ENCODE measurements at places on chromosomes 13 and 19. TPM values are rescaled to one million over a fixed set of nuclear protein-coding genes. Genes with fewer than 3 reads are reported as not detected.
A peak's percentile ranks its signal among the peaks of the same experiment; 100 is the strongest.

GRCh38 chr13:94408314-94409036 lies 71.0 kb downstream of the DCT start:
- DNase-seq = no peak

- DNase-seq = no peak
These were observed 18.2 kb upstream of the PLAUR start for GRCh38 chr19:43688059-43688701.

- DNase-seq = no peak
These were observed 30.2 kb downstream of the SBNO2 start for GRCh38 chr19:1143828-1144399.

- no peak for DNase-seq
These were observed 1.5 kb upstream of the SLC27A5 start for GRCh38 chr19:58513213-58513693.

Gene ZNF85
- total RNA-seq = 1.3 TPM

Gene PTH2
- total RNA-seq = not detected

DNA sequence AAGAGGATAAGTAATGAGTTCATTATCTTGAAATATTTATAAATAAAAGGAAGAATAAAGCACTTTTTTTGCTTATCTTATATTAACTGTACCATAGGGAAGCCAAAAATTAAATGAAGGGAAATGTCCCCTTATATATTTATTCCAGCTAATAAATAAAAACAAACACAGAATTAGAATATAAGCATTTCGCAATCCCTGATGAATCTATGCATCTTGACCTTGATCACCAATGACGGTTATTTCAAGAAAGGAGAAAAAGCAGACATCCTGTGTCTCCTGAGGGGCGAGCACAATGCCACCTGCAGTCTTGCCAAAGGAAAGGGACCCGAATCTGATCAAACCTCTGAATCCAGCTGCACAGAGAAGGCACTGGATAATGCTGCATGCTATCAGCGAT lies 29.3 kb upstream of the IRS2 start:
- no peak for DNase-seq

Gene B3GNT3
- total RNA-seq = not detected

Gene BICRA
- total RNA-seq = 0.10 TPM

- DNase-seq = no peak
These were observed 1.8 kb downstream of the POSTN start for GRCh38 chr13:37596805-37597204.

- DNase-seq = no peak
These were observed 1757.8 kb downstream of the PCDH9 start for GRCh38 chr13:65472336-65472735.

- DNase-seq = no peak
These were observed 22.0 kb upstream of the UPF3A start for GRCh38 chr13:114259374-114259773.

Gene MAMSTR
- 0.79 TPM for total RNA-seq

GRCh38 chr19:56269348-56269747 lies 3.2 kb upstream of the EDDM13 start:
- no peak for DNase-seq

DNA sequence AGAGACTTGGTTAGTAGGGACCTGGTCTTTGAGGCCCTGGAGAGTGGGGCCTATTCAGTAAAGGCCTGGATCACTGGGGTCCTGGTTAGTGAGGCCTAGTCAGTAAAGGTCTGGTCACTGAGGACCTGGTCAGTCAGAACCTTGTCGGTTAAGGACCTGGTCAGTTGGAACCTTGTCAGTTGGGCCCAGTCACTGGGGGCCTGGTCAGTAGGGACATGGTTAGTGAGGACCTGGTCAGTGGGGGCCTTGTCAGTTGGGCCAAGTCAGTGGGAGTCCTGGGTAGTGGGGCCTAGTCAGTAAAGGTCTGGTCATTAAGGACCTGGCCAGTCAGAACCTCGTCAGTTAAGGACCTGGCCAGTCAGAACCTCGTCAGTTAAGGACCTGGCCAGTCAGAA lies 43.2 kb upstream of the TPM4 start:
- DNase-seq = no peak

DNA sequence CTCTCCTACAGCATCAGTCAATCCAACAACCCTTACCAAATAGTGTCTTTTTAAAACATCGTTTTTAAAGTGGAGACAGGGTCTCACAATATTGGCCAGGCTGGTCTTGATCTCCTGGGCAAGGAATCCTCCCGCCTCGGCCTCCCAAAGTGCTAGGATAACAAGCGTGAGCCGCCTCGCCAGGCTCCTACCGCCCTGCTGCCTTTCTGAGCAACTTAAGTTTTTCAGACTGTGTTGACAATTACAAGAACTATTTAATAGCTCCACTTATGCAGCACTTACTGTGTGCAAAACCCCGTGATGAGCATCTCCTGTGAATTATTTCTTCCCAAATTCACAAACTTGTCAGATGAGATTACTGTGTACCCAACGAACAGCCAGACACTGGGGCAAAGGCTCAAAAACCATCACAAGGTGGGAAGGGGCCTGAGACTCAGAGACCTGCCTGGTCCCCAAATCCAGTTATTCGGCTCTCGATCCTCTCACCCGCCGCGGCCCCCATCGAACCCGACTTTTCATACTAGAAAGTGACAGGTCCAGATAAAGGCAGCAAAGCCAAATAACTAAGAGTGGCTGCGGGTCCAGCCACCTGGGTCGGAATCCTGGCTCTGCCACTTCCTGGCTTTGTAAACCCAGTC lies 581 bp downstream of the RPL18 start:
- no peak for DNase-seq

GRCh38 chr13:41148419-41149283 lies 16.0 kb upstream of the KBTBD6 start:
- DNase-seq = no peak

GRCh38 chr13:86974995-86975328 lies 696.2 kb upstream of the SLITRK5 start:
- DNase-seq = no peak

- no peak for DNase-seq
These were observed 20.2 kb upstream of the CEACAM21 start for GRCh38 chr19:41555748-41556147.

GRCh38 chr19:54493967-54494585 lies 8.6 kb upstream of the LAIR2 start:
- DNase-seq = no peak

Gene PLEKHJ1
- total RNA-seq = 23.1 TPM

Gene ZSCAN5B
- not detected for total RNA-seq

- DNase-seq = peak; percentile 86
These were observed at the start of gene ADAMTS10 for GRCh38 chr19:8610041-8610935. Gene ADAMTS10, minus strand, starts transcription at chr19:8610715. Its CDS starts 5,005 bp downstream, at chr19:8605710.

DNA sequence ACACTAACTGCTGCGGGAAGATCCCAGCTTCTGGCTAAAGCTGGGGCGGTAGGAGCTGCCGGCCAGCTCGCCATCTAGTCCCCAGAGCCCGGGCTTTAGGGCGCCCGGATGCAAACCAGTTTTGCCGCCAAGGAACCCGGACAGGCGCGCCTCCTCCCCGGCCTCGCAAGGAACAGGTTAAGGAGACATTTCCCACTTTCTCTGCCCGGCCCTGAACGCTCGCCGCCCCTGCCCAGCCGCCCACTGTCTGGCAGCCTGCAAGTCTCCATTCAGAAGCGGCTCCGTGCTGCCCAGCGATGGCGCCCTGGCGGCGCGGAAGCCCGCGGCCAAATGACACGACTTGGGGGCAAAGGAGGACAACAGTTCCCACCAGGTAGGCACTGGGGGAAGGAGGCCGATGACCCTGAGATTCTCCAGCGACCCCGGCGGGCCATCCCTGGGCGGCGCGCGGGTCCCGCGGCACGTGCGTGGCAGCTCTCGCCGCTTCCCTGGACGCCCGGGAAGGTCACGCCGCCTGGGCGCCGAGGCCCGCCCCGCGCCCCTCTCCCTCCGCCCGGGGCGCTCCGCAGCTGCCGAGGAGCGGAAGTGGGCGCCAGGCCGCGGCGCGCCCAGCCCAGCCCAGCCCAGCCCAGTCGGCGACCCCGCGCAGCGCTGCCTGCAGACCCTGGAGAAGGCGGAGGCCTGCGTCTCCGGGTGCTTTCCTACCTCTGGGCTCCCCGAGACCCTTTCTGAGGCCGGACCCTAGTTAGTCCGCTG lies 42.2 kb upstream of the HNRNPA1L2 start:
- no peak for DNase-seq

Gene ACTL9
- total RNA-seq = not detected

- DNase-seq = no peak
These were observed 88.0 kb downstream of the ATP11A start for GRCh38 chr13:112777637-112778406.

Gene TNFSF11
- total RNA-seq = not detected

DNA sequence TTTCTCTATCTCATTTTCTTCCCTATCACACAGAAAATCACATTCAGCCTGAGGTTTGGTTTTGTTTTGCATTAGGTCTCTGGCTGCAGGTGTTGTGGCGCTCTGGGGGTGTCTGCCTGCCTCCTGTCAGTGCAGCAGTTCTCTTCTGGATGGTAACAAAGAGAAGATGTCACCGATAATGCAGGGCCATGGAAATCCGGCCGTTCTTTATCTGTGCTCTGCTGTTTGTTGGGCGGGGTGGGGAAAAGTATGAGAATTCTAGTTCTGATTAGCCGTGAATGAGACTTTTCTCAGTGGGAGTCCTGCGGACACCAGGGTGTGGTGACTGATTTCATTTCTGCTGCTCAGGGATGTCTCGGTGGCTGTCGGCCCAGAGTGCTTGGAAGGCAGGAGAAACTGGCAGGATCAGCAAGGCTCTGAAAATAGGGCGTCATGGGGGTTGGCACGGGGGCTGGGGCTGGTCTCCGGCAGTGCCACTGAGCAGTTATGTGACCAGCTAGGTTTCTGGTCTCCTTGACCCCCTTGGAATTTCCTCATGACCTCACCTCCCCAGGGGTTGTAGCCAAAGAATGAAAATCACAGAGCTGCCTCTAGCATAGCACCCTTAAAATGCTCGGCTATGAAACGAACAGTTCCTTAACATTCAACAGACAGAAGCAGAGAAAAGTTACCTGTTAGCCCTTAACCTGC lies 5.0 kb downstream of the RNF113B start:
- peak; percentile 92 for DNase-seq

Gene FOXA3
- not detected for total RNA-seq

Gene CCDC70
- total RNA-seq = not detected

DNA sequence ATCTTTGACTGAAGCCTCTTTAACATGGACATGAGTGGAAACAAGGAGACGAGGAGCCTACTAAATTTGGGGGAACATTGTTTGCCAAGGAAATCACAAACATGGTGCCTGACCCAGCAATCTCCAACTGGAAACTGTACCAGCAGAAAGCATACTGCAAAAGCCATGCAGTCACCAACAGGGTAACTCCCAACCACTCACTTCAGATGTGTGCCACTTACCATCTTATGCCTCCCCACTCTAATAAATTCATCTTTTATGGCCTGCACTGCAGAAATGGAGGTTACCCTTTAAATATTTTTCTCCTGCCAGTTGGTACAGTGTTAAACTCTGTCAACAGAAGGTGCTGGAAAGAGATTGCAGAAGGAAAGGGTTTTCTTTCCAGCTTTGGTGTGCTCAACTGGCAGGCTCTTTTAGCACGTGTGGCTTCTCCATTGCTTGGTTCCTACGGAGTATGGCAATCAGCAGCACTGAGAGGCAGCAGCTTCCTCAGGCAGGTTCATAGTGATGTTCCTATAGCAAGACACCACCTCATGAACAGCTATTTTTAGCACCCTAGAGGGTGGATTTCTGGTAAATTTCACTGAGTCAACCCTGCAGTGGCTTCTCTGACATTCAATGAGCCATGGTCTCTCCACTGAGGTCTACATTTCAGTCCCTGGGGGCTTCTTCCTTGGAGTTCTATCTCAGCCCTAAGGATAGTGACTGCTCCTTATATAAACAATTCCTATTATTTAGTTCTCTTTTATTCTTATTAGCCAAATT lies 21.4 kb downstream of the MIR17HG start:
- no peak for DNase-seq

Gene PSG5
- total RNA-seq = 9.7 TPM

Gene LRRC8E
- total RNA-seq = 11.9 TPM

- DNase-seq = no peak
These were observed 4.2 kb upstream of the ICAM1 start for GRCh38 chr19:10266706-10267105.

GRCh38 chr19:41395355-41395754 lies 1.8 kb downstream of the EXOSC5 start:
- DNase-seq = no peak

DNA sequence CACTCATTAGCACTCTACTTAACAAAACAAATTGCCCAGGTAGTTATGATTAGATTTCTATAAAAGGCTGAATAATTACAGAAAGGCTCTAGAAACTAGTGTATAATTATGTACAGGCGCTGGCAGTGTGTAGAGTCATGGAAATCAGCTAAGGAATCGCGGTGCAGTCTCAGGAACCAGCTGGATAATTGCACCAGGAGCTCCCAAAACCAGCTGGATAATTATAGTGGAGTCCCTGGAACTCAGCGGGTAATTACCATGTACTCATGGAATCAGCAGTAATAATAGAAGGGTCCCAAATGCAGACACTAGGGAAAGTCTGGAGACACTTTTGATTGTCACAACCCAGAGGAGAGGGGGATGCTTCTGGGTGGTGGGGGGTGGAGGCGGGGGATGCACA lies 23.2 kb upstream of the TTYH1 start:
- DNase-seq = no peak

GRCh38 chr19:33134571-33135041 lies 2.7 kb downstream of the WDR88 start:
- DNase-seq = no peak

DNA sequence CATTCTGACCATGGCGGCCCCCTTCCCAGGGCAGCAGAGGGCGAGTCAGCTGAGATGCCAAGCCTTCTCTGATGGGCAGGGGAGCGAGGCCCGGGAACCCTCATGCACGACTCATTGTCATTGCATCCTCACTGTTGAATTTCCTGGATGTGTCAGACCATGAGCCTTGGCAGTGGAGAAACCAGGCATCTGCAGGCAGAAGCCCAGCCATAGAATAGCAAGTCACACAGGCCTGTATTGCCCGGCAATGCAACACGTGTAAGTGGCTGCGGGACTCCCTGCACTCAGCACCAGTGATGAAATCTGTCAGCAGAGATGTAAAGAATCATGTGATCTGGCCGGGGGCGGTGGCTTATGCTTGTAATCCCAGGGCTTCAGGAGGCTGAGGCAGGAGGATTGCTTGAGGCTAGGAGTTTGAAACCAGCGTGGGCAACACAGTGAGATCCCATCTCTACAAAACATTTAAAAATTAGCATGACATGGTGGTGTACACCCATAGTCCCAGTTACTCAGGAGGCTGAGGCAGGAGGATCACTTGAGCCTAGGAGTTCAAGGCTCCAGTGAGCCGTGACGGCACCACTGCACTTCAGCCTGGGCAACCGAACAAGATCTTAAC lies 199.7 kb downstream of the KATNAL1 start:
- DNase-seq = peak; percentile 76

All from MG63 (cell line).